Cortex of kidney (tissue), 1 donor: ENCODE measurements at places on chromosomes 13 and 19.

DNA sequence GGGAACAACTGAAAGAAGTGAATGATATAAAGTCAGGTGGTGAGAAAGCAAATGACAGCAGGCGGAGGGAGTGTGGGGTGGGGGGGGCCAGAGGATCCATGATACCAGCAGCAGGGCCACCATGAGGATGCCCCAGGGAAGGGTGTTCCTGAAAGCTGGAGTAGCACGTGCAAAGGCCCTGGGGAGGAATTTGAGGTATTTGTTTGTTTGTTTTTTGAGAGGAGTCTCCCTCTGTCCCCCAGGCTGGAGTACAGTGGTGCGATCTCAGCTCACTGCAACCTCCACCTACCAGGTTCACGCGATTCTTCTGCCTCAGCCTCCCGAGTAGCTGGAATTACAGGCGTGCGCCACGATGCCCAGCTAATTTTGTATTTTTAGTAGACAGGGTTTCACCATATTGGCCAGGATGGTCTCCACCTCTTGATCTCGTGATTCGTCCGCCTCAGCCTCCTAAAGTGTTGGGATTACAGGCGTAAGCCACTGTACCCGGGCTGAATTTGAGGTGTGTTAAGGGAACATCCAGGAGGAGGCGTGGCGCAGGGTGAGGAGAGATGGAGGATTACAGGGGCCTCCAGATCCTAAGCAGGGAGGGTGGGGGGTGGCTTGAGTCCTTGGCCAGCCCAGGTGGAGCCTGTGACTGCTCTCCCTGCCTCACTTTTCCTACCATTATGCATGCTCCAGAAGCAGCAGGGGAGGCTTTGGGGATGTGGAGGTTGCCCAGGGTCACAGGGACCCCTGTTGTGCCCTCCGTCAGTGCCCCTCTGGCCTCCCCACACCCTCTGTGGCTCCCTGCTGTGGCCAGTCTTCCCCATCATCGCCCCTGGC lies 12.4 kb upstream of the JUND start:
- no peak for DNase-seq

- DNase-seq: no peak
These were observed 11.5 kb downstream of the CHERP start for GRCh38 chr19:16530540-16531379.

- no peak for DNase-seq
These were observed 384.5 kb upstream of the GPC6 start for GRCh38 chr13:92842145-92842544.

DNA sequence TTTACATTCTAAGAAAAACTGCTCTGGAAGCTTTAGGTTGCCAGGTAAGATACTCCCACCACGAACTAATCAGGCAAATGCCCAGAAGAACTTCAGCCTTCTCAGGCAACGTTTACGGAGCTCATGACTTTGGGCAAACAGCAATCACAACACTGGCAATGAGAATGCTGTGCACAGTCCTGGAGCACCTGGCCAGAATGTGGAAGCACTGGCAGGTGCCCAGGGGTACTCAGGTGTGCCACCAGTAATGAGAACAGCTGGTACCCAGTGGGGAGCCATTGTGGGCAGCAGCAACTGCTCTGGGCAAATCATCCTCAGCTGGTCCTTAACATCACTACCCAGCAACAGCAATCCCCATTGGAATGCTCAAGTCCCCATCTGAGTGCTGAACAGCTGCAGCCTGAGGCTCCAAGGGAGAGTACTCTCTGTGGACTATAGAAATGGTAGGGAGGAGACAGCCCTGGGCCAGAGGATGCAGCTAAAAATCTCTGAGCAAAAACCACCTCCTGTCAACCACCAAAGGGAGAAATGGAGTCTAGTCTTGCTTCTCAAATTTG lies 210.0 kb downstream of the FOXO1 start:
- DNase-seq: no peak

DNA sequence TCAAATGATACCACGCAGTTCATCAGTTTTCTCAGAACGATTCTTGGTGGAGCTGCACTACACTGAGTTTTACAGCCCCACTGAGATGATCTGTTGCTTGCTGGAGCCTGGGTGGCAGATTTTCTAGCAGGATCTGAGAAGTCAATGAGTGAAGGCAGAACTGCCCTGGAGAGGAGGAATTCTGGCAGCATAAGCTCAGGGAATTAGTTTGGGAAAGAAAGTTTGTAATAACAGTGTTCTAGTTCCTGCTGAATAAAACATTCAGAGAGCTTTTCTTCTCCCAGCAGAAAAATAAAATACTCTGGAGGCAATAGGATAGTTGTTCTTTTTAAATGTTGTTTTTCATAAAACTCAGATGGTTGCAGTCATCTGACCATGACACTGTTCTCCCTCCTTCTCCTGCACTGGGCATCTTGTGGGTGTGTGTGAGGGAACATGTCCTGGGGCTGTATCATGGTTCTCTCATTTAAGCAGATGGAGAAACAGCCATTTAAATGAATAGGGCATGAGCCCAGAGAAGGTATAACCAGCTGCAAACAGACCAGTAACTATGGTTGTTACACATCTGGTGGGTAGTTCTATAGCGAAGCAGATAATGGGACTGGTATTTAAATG lies 29.6 kb downstream of the OLFM4 start:
- no peak for DNase-seq

GRCh38 chr13:40635315-40635995 lies 31.0 kb downstream of the FOXO1 start:
- DNase-seq: no peak

DNA sequence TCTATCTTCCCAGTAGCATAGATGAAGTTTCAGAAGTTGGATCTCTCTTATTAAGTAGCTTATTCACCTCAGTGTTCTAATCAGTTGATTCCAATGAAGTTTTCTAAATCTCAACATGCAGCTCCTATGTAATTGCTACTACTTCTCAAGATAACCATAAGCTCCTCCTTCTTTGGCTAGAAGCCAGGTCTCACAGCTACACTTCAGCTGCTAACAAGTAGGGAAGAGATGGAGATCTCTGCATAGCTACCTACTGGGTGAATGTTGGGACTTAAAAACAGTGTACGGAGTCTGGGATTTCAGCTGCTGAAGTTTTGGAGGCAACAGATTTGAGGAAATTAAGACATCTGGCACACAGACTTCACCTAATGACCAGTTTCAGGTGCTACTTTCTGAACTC lies 661.0 kb downstream of the SLITRK1 start:
- no peak for DNase-seq

DNA sequence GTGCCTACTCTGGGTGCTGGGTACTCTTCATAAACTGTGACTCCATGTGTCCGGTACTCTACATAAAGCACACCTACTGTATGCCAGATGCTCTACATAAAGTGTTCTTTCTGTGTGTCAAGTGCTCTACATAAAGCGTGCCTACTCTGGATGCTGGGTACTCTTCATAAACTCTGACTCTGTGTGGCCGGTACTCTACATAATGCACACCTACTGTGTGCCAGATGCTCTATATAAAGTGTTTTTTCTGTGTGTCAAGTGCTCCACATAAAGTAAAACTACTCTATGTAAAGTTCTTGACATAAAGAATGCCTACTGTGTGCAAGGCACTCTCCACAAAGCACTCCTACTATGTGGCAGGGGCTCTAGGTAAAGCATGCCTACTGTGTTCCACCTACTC lies 1.8 kb upstream of the CYP4F11 start:
- no peak for DNase-seq

GRCh38 chr19:406971-407510 lies 1.9 kb downstream of the C2CD4C start:
- DNase-seq: no peak

- DNase-seq: no peak
These were observed 199.2 kb downstream of the COL4A1 start for GRCh38 chr13:110107568-110108347.

GRCh38 chr13:26340807-26341206 lies 86.9 kb downstream of the CDK8 start:
- DNase-seq: no peak

DNA sequence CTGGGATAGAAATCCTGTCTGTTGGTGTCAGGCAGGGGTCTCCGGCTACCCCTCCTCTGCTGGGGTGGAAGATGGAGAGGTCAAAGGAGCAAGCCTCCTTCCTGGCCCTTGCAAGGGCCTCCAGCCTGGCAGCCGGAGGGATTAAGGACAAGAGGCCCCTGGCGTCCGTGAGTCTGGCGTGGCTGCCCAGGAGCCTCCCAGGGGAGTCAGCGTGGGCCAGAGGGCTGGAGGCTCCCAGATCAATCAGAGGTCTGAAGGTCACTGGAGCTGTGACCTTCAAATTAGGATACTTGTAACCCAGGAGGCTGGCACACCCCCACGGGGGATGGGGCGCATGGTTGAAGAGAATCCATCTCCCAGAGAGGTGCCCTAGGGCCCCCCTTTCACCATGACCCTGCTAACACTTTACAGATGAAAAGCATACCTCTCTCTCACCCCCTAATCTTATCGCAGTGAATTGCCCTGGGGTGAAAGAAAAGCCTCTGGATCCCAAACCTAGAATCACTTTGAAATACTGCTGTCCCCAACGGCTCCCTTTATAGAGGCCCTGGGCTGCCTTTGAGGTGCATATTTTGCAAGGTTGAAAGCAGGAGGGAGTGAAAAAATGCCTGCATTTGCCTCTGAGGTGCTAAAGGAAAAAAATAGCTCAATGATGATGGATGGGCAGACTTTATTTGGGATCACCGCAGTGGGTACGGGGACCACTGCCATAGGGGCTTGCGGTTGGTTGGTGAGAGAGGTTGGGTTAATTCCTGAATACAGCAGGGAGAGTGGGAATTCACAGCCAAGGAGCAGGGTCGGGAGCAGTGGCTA lies 44.9 kb upstream of the PEG3 start:
- no peak for DNase-seq

- DNase-seq: no peak
These were observed 9.7 kb upstream of the JUND start for GRCh38 chr19:18291019-18291524.

GRCh38 chr13:42474954-42475353 lies 99.0 kb upstream of the TNFSF11 start:
- DNase-seq: no peak

- DNase-seq: no peak
These were observed 6.8 kb downstream of the NAPA start for GRCh38 chr19:47507924-47508553.

DNA sequence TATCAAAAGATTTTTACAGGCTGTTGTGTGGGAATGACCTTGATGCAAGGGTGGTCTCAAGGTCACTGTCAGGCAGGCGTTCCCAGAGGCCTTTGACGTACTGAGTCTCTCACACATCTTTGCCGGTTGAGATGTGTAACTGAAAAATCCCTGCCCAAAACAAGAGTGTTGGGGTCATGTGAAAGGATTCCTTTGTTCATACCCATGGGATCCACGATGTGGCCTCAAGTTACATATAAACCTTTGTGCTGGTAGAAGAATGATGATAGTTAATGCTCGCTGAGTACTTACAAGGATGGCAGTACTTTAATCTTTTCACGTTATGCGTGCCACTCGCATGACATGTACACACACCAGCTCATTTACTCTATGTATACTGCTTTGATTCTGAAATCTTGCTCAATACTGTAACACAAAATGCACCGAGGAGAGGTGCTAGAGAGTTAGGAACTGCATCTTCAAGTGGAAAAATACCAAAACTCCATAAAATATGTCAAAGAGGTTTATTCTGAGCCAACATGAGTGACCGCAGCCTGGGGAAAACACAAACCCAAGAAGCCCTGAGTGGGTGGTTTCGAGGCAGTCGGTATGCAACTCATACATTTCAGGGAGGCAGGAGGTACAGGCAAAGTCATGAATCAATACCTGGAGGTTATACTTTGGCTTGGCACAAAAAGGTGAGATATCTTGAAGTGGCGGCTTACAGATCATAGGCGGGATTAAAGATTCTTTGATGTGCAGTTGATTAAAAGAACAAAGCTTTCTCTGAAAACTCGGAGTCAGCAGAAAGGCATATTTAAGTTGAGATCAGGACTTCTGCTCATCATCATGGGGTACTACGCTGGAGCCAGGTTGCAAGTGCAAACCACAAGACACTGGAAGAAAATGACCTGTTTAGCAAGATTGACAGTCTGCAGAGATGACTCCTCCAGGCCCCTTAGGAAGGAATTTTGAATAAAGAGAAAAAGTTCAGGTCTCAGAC lies 87.4 kb upstream of the ARHGEF7 start:
- no peak for DNase-seq

- no peak for DNase-seq
These were observed 271.4 kb downstream of the NALCN start for GRCh38 chr13:101144808-101145419.

DNA sequence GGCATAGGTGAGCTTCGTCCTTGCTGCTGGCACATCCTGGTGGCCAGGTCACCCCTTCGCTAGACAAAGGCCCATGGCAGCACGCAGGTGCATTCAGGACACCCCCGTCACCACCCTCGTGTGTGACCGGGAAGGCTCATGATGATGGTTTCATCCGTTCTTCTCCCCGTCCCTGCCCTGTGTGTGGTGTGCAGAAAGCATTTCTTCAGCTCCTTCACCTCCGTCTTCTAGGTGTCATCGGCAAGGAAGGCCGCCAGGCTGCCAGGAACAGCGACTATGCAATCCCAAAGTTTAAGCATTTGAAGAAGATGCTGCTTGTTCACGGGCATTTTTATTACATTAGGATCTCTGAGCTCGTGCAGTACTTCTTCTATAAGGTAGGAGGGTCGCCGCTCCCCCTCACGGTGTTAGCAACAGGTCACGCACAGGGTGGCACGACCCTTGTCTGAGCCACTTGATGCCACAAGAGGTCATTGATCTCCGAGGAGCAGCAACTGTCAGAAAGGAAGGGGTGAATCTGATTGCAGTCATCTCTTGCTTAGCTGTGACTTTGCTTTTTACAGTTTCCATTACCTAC lies 111.0 kb upstream of the MCF2L start:
- no peak for DNase-seq
